ENCODE measurements at places on chromosomes 7 and 10. TPM values are rescaled to one million over a fixed set of nuclear protein-coding genes. Genes with fewer than 3 reads are reported as not detected.

GRCh38 chr7:31860925-31861324, 173.9 kb downstream of the PPP1R17 start:
- DNase-seq, result no peak

The TMEM176A gene
- 61.1 TPM for total RNA-seq

DNA sequence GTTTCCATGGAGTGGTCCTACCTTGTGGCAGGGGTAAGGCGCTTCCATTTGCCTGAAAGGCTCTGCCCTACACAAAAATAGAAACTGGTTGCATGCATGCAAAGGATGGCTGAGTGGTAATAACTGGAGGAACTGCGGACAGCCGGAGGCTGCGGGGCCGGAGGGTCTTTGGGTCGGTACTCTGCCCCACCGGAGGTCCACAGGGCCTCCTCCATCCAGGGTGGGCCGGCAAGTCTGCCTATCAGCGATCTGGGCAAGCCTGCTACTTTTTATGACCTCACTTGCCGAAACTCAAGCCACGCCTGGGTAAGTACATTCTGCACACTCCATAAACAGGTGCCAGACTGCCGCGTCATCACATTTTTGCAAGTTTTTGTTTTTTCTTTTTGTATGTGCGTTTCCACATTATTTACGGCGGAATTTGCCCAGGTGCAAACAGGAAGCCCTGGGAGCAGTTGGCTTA, 30.0 kb downstream of the TACC2 start:
- DNase-seq, result no peak

The KMT2E gene
- 80.9 TPM for total RNA-seq

- no peak for DNase-seq
These were observed 246.0 kb downstream of the DIP2C start for GRCh38 chr10:443459-443858.

- no peak for DNase-seq
These were observed 167.6 kb downstream of the LRMDA start for GRCh38 chr10:75598998-75599397.

DNA sequence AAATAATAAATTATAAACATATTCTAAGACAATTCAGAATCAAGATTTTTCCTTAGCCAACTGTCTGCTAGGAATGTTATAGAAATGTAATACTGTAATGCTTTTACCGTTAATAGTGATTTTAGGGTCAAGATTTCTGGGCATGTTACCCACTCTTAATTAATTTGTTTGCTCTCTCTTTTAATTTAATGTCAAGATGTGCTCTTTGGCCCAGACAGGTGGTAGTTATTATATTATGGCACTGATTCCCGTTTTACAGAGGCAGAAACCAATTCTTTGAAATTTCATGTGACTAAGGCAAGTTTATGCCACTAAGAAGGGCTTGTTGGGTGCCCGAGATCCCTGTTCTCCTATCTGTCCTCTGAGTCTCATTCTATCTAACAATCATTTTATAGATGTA, 959 bp upstream of the FAM107B start:
- DNase-seq, result no peak

- DNase-seq, result peak; percentile 50
These were observed 206.8 kb downstream of the SKIDA1 start for GRCh38 chr10:21318540-21319167.

The PLEKHS1 gene
- total RNA-seq, result not detected

DNA sequence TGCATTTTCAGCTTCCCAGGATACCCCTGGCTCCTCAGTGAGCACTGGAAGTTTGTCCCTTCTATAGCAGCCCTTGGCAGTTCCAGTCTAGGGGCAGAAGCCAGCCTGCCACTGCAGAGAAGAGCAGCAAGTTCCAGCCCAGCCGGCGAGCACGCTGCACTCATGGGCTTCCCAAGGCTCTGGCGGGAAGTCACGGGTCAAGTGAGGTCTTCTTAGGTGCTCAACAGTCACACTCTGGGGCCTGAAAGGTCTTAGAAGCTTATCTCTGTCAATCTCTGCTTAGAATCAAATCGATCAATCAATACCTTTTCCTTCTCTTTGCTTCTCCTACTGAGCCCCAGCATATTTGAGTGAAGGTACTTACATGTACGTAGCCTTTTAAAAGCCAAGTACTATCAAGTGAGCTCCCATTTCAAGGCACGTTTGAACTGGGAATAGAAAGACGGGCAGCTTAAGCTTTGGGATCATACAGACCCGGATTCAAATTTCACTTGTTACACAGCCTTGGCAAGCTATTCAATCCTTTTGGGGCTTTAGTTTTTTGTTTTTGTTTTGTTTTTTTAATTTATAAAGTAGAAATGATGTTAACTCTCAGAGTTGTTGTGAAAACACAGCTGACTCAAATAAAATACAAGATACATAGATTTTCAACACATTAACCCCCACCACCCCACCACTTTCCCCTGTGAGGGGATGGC, 152.6 kb upstream of the KLF14 start:
- no peak for DNase-seq

The TCF7L2 gene
- 5.0 TPM for total RNA-seq

The CLDN4 gene
- total RNA-seq, result 0.26 TPM

The FZD8 gene
- total RNA-seq, result 0.77 TPM

- no peak for DNase-seq
These were observed 25.0 kb downstream of the PRKAR2B start for GRCh38 chr7:107069457-107069856.

The GFRA1 gene
- total RNA-seq, result 6.3 TPM

DNA sequence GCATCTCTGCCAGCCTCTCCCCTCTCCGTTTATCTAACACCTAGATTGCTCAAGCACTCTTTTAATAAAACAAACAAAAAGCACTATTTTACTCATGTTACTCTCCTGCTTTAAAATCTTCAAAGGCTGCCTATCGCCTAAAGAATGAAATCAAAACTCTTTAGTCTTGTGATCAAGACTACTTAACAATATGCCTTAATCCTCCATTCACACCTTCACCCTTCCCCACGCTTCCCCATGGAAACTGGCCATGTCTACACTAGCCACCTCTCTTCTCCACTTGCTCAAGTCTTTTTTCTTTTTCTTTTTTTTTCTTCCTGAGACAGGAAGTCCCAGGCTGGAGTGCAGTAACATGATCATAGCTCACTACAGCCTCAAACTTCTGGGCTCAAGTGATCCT, 47.8 kb upstream of the TMEM213 start:
- DNase-seq, result no peak

Measured in fibroblast of lung (primary cell).